ENCODE measurements at places on chromosomes 3 and 15. TPM values are rescaled to one million over a fixed set of nuclear protein-coding genes. Genes with fewer than 3 reads are reported as not detected.

DNA sequence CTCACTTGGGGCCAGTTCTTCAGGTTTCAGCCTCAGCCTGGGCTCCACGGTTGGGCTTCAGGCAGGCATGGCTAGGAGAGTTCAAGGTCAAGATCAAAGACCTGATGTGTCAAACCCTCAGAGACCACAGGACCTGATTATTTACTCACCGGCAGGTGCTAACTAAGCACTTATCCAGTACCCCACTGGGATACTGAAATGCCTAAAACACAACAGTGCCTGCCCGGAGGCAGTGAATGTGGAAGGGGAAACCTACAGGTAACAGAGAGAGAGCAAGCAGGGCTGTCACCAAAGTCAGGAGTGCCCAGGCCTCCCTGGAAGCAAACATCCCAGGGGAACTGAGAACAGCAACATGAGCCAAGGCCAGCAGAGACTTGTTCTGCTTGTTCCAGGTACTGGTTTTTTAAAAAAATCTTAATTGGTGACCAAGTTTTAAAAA lies 6.7 kb downstream of the IDH2 start:
- DNase-seq = no peak

DNA sequence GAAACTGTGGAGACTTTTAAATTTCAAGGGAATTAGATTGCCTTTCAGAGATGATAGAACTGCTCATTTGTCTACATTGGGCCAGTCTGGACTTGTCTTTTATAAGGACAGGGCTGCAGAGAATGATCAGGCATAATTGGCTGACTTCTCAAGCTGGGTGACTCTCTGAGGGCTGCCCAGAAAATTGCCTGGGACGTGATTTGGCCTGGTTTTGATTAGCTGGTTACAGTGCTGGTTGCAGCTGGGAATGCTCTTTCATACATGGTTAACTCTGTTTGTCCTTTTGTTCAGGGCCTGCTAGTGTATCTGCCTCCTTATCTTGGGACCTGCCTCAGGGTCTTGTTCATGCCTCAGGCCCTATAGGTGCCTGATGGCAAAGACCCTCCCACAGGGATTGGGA lies 245.6 kb downstream of the CLSTN2 start:
- no peak for DNase-seq

DNA sequence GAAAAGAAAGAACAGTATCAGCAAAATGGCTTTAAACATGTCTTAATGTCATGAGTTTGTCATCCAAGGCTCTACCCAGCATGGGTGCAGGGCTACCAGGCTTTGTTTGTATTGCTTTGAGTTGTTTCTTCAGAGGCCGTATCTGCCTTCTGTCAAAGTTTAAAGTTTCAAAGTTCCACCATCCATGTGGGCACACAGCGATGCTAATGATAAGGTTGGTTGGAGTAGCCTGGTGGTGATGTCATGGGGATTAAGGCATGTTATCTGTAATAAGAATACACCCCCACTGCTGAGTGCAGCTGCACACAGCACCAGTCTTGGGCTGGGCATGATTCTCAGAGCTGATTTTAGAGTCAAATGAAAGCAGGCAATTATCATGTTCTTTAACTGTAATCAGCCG lies 72.0 kb upstream of the LRTM1 start:
- no peak for DNase-seq

DNA sequence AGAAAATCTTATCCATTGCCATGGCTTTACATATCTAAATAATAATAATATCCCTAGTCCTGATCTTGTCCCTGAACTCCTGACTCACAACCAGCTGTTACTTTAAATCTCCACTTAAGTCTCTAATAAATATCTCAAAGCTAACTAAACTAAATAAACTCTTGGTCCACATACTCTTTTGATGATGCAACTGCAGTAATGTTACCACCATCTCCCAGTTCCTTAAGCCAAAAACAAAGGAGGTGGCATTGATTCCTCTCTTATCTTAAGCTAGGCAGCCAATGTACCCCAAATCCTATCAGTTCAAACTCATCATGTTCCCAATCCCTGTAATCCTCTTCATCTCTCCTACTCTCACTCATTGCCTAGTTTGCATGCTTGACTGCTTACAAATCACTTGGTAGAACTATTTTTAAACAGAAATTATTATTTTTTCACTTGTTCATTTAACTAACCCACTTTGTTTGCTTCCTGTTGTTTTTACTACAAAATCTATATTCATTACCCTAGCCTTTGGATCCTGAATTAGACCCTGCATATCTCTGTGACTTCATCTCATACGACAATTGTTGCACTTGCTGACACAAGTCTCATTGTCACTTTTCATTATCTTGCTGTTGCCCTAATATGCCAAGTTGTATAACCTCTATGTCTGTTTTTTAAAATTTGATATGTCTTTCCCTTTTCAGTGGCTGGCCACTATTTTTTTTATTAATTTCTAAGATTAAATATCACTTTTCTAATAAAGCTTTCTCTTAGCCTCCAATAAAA lies 462.2 kb downstream of the ZPLD1 start:
- no peak for DNase-seq

C3orf62 gene
- total RNA-seq = 4.2 TPM

DNA sequence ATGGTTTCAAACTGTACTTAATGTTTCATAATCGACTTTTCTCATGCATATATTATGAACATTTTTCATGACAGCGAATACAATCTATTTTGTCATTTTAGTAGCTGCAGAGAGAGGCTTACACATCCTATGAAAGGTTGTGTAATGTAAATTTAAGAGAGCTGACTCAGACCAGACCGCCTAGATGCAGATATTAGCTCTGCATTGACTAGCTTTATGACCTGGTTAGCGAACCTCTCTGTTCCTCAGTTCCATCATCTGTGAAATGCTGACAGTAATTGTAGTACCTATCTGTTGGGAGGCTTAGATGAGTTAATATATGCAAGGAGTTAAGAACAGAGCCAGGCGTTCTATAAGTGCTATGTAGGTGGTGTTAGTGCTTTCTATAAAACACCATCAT lies 116.2 kb upstream of the RASGRP1 start:
- DNase-seq = no peak

- no peak for DNase-seq
These were observed 608 bp upstream of the PPCDC start for GRCh38 chr15:75022783-75023180.

GRCh38 chr3:186152889-186153292 lies 44.0 kb upstream of the ETV5 start:
- DNase-seq = no peak

- no peak for DNase-seq
These were observed 9.1 kb upstream of the SNRPN start for GRCh38 chr15:24945711-24946110.

POC1A gene
- 5.3 TPM for total RNA-seq

BOC gene
- 6.0 TPM for total RNA-seq

ABTB1 gene
- total RNA-seq = 31.6 TPM

DNA sequence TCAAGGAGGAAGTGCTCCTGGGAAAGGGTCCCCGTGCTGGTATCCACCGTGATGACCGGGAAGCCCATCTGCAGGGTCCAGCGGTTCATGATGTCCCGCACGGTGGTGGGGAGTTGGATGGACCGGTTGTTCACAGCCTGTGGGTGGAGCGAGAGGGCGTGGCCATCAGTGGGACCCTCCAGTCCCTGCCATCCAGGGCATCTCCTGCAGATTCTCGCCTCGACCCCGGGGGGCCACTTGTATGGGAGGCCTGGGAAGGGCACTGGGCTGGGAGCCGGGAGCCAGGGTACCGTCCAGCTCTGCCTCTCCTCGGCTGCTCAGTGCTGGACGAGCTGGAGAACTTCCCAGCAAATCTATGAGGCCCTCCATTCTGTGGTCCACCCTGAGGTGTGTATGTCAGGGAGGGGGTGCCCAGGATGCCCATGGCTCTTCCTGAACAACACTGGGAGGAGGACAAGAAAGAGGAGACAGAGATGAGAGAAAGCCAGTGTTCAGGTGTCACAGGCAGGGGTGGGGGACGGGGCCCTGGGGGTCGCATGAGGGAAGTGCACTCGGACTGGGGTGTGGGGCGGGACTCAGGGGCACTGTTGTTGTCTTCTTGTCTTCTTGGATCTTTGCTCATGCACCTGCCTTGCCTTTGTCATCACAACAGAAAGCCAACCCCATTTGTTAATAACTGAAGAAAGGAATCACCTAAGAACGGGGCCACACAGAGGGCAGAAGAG lies 13.0 kb downstream of the ANPEP start:
- DNase-seq = no peak

GRCh38 chr15:42547918-42548248 lies 710 bp downstream of the LRRC57 start:
- no peak for DNase-seq

C3orf20 gene
- not detected for total RNA-seq
